ENCODE measurements at places on chromosomes 6 and 20. TPM values are rescaled to one million over a fixed set of nuclear protein-coding genes. Genes with fewer than 3 reads are reported as not detected.

PNPLA1 gene
- 0.13 TPM for polyA plus RNA-seq

FKBP1C gene
- 1.7 TPM for polyA plus RNA-seq

PSORS1C2 gene
- not detected for polyA plus RNA-seq

RHAG gene
- polyA plus RNA-seq = 0.24 TPM

HCRTR2 gene
- not detected for polyA plus RNA-seq

CNKSR3 gene
- polyA plus RNA-seq = 12.9 TPM

THBS2 gene
- polyA plus RNA-seq = 22.8 TPM

CPNE5 gene
- 3.3 TPM for polyA plus RNA-seq

SLC22A7 gene
- 0.15 TPM for polyA plus RNA-seq

TSBP1 gene
- not detected for polyA plus RNA-seq

GTF2H4 gene
- 25.7 TPM for polyA plus RNA-seq

ADAM33 gene
- polyA plus RNA-seq = 111 TPM

IRF4 gene
- 0.30 TPM for polyA plus RNA-seq

RNF8 gene
- 13.9 TPM for polyA plus RNA-seq

KCTD20 gene
- polyA plus RNA-seq = 37.2 TPM

PLA2G7 gene
- 0.77 TPM for polyA plus RNA-seq

SAMD3 gene
- 0.30 TPM for polyA plus RNA-seq

DNAH8 gene
- 0.01 TPM for polyA plus RNA-seq

UST gene
- polyA plus RNA-seq = 12.4 TPM

TTK gene
- polyA plus RNA-seq = 0.23 TPM

RNF182 gene
- 0.19 TPM for polyA plus RNA-seq

IBTK gene
- 16.8 TPM for polyA plus RNA-seq

NMBR gene
- polyA plus RNA-seq = 0.15 TPM

TRIM40 gene
- not detected for polyA plus RNA-seq

F13A1 gene
- 113 TPM for polyA plus RNA-seq

GSTA5 gene
- not detected for polyA plus RNA-seq

OCSTAMP gene
- not detected for polyA plus RNA-seq

ESR1 gene
- polyA plus RNA-seq = 1.8 TPM

TXLNB gene
- 0.58 TPM for polyA plus RNA-seq

XKR7 gene
- 0.03 TPM for polyA plus RNA-seq

HLA-DOA gene
- 5.7 TPM for polyA plus RNA-seq

DSP gene
- polyA plus RNA-seq = 4.3 TPM

METTL24 gene
- 4.3 TPM for polyA plus RNA-seq

OPRL1 gene
- polyA plus RNA-seq = 0.67 TPM

VWA7 gene
- polyA plus RNA-seq = 0.39 TPM

LY86 gene
- 3.9 TPM for polyA plus RNA-seq

TAAR2 gene
- polyA plus RNA-seq = not detected

SMOC2 gene
- 176 TPM for polyA plus RNA-seq

TMEM217 gene
- 0.24 TPM for polyA plus RNA-seq

TOX2 gene
- polyA plus RNA-seq = 38.0 TPM

LRP11 gene
- 26.6 TPM for polyA plus RNA-seq

HEY2 gene
- polyA plus RNA-seq = 3.0 TPM

LKAAEAR1 gene
- 0.48 TPM for polyA plus RNA-seq

ADGRB3 gene
- 4.7 TPM for polyA plus RNA-seq

DOP1A gene
- 9.9 TPM for polyA plus RNA-seq

ARMC12 gene
- polyA plus RNA-seq = 0.56 TPM

FAM83C gene
- 0.18 TPM for polyA plus RNA-seq

SERINC1 gene
- polyA plus RNA-seq = 207 TPM

GSTA3 gene
- not detected for polyA plus RNA-seq

POU5F1 gene
- 4.4 TPM for polyA plus RNA-seq

SLC32A1 gene
- not detected for polyA plus RNA-seq

GRM4 gene
- polyA plus RNA-seq = 0.01 TPM

HMGN3 gene
- polyA plus RNA-seq = 93.1 TPM

SLC22A16 gene
- 0.53 TPM for polyA plus RNA-seq

ZNF165 gene
- 0.90 TPM for polyA plus RNA-seq

RWDD2A gene
- 3.4 TPM for polyA plus RNA-seq

LAMA4 gene
- 101 TPM for polyA plus RNA-seq

IGF2R gene
- polyA plus RNA-seq = 32.1 TPM
